ENCODE measurements at places on chromosomes 7 and 10. TPM values are rescaled to one million over a fixed set of nuclear protein-coding genes. Genes with fewer than 3 reads are reported as not detected.

DNA sequence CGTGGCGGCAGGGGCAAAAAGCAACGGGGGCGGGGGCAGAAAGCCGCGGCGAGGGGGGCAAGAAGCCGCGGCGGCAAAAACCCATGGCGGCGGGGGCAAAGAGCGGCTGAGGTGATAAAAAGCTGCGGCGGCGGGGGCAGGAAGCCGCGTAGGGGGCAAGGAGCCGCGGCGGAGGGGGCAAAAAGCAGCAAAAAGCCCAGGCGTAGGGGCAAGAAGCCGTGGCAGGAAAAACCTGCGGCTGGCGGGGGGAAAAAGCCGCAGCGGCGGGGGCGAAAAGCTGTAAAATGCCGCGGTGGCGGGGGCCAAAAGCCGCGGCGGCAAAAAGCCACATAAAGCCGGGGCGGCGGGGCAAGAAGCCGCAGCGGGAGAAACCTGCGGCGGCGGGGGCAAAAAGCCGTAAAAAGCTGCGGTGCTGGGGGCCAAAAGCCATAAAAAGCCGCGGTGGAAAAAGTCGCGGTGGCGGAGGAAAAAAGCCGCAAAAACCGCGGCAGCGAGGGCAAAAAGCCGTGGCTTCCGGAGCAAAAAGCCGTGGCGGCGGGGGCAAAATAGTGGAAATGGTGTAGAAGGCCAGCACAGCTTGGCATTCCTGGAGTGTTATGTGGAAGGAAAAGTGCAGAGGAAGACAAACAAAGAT lies 487.8 kb downstream of the ZNF33B start:
- H3K27ac ChIP-seq = no peak overlapping the region
- no peaks in the 10 kb centered on the region for H3K36me3 ChIP-seq
- no peak overlapping the region for H3K4me3 ChIP-seq
- no peaks in the 10 kb centered on the region for H3K4me1 ChIP-seq
- H3K27me3 ChIP-seq = no peaks in the 10 kb centered on the region

- no peak overlapping the region for H3K4me3 ChIP-seq
- H3K27ac ChIP-seq = no peak overlapping the region
- no peaks in the 10 kb centered on the region for H3K4me1 ChIP-seq
- H3K27me3 ChIP-seq = no peaks in the 10 kb centered on the region
These were observed 25.9 kb downstream of the AGBL3 start for GRCh38 chr7:135012229-135012628.

- H3K36me3 ChIP-seq = peaks cover 84% of the 10 kb centered on the region
- H3K27ac ChIP-seq = no peak overlapping the region
- no peaks in the 10 kb centered on the region for H3K27me3 ChIP-seq
- DNase-seq = no peak
These were observed 11.2 kb downstream of the CASP2 start for GRCh38 chr7:143299346-143299745.

- no peak overlapping the region for H3K27ac ChIP-seq
- no peaks in the 10 kb centered on the region for H3K27me3 ChIP-seq
- no peak for DNase-seq
- H3K36me3 ChIP-seq = no peaks in the 10 kb centered on the region
These were observed 19.9 kb downstream of the SLC29A3 start for GRCh38 chr10:71338728-71339495.

- peak; percentile 98 for DNase-seq
- peak within 1 kb of the TSS; percentile 92 for H3K4me3 ChIP-seq
- no peaks in the 10 kb centered on the region for H3K36me3 ChIP-seq
- H3K27me3 ChIP-seq = no peaks in the 10 kb centered on the region
- H3K4me1 ChIP-seq = peaks cover 2% of the 10 kb centered on the region
- peak within 1 kb of the TSS; percentile 97 for H3K27ac ChIP-seq
These were observed at the start of gene ABI1 for GRCh38 chr10:26860443-26861204. ABI1 (minus strand) TSS chr10:26860958; CDS start chr10:26860863, 95 bp downstream.

NRBF2 gene
- total RNA-seq = 21.3 TPM

- H3K4me1 ChIP-seq = peaks cover 74% of the 10 kb centered on the region
These were observed 4.1 kb downstream of the BLNK start for GRCh38 chr10:96267234-96267705.

- no peak overlapping the region for H3K4me3 ChIP-seq
- H3K27me3 ChIP-seq = no peaks in the 10 kb centered on the region
- H3K27ac ChIP-seq = no peak overlapping the region
- DNase-seq = no peak
- H3K36me3 ChIP-seq = no peaks in the 10 kb centered on the region
These were observed 375.0 kb upstream of the FZD8 start for GRCh38 chr10:36017137-36017536.

All from transverse colon (tissue), 4 donors.